ENCODE measurements at places on chromosomes 4 and X.
A peak's percentile ranks its signal among the peaks of the same experiment; 100 is the strongest.

DNA sequence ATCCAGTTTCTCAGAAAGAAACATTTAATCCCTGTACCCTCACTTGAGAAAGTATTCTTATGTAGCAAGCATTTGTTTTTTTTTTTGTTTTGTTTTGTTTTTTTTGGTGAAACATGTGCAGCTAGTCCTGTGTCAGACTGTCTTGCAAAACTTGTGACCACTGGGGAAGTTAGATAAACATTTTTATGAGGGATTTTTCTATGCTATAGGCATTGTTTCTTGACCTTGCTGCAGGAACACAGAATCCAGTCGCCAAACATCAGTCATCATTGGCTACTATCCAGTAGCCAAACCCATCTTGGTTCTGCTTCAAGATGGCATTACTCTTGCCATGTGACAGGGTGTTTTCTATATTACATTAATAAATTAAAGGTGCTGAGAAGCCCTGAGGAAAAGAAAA lies 7.7 kb upstream of the MAPK10 start:
- no peak for DNase-seq

GRCh38 chrX:152638443-152638904 lies 779 bp downstream of the GABRQ start:
- no peak for DNase-seq

- no peak for DNase-seq
These were observed 62.2 kb downstream of the ANXA3 start for GRCh38 chr4:78613522-78614321.

DNA sequence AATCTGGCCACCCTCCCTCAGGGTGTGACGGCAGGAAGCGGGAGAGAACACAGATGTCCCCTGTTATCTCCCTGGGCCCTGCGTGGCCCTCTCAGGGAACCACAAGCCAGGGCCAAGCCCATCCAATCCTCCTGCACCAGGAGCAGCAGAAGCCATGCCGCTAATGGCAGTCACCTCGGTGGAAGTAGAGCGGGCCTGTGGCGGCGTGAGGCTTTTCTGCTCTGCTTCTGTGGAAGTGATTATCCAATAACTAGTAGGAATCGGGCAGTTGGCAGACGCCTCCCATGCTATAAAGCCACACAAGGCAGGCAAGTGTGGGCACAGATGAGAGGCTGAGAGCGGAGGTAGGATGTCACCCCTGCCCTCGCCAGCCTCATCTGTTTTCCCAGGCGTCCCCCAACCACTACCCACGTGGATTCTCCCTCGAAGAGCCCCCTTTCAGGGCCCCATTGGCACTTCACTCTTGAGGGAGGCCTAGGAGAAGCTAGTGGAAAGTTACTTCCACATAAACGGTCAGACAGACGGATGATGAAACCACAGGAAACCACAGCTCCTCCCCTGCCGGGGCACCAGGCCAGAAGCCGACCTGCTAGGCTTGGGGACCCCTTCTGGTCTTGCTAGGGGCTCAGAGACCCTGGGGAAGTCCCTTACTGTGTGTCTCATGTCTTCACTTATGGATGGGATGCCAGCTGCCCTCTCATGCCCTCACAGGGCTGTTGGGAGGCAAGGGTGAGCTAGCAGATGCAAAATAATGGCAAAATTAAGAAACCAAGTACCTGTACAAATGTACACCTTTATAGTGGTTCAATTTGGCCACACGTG lies 18.8 kb upstream of the TMSB4X start:
- peak; percentile 59 for DNase-seq

GRCh38 chr4:165332502-165332901 lies 5.0 kb downstream of the MSMO1 start:
- no peak for DNase-seq

DNA sequence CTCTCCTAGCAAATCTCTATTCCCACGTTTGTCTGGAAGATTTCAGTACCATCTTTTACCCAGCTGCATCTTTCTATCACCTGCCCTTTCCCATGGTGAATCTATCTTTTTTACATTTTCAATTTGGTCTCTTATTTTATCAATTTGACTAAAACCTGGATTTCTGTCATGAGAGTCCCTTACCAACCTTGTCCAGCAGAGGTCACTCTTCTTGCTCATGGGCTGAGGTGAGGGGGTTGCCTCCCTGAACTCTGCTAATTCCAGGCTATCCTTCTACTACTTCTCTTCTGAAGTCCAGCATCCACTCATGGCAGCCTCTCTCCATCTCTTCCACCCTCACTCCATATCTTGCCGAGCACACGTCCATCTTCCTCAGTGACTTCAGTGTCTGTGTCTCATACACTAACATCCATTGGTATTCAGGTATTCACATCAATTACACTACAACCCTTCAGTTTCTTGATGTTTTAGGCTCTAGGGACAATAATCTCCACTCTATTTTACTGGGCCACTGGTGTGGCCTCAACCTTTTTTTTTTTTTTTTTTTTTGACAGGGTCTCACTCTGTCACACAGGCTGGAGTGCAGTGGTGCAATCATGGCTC lies 17.8 kb upstream of the ZNF827 start:
- DNase-seq, result no peak

DNA sequence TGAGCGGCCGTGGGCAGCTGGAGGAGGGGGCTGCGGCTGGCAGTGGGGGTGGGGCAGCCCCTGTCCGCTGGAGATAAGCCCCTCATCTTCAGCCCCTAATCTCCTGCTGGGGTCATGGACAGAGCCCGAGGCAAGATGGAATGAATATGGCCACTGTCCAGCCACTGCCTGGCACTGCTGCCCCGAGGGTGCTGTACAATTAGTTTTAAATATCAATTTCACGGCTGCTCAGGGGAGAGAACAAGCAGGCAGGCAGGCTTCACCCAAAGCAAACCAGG lies 64.1 kb upstream of the NKX1-1 start:
- DNase-seq, result no peak

DNA sequence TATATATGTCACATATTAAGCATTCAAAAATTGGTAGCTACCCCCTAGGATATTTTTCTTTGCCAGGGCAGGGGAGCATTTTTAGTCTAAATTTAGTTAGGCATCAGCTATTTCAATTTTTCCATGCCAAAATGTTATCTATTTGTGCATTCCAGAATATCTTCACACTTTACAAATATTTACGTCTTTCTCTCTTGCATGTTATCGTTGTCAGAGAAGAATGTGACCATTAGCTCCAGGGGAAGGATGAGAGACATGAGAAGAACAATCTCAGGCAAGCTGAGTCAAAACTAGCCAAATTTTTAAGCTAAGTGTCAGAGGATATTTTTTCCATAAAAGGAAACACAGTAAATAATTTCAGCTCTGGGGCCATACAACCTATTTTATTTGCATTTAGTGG lies 885.0 kb upstream of the EPHA5 start:
- no peak for DNase-seq

DNA sequence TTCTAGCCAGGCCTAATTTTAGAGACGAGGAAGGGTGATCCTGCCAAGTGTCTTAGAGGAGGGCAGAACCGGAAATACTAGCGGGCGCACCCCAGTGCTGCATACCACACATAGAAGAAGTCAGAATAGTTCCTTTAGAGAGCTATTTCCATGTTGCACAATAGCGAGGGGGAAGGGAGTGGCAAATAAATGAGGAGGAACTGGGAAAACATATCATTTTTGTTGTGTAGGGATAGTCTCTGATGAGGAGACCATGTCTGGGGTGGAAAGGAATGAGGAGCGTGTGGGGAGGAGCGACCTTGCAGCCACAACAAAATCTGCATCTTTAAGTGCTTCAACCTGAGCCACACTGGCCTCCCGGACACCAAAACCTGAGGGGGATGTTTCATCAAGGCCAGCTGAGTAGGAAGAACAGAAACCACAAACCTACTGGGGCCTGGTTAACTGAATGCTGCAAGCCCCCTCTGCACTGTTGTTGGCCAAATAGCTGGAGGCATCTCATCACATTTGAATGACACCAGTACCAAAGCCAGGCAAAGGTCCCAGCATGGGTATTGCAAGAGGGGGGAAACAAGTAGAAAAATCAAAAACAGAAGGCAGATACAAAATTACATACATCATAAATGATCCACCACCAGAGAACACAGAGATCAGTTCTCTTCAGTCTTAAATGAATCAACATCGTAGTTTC lies 26.7 kb upstream of the C1QTNF7 start:
- peak; percentile 45 for DNase-seq

- DNase-seq, result no peak
These were observed 51.2 kb upstream of the C1QTNF7 start for GRCh38 chr4:15376594-15376993.

DNA sequence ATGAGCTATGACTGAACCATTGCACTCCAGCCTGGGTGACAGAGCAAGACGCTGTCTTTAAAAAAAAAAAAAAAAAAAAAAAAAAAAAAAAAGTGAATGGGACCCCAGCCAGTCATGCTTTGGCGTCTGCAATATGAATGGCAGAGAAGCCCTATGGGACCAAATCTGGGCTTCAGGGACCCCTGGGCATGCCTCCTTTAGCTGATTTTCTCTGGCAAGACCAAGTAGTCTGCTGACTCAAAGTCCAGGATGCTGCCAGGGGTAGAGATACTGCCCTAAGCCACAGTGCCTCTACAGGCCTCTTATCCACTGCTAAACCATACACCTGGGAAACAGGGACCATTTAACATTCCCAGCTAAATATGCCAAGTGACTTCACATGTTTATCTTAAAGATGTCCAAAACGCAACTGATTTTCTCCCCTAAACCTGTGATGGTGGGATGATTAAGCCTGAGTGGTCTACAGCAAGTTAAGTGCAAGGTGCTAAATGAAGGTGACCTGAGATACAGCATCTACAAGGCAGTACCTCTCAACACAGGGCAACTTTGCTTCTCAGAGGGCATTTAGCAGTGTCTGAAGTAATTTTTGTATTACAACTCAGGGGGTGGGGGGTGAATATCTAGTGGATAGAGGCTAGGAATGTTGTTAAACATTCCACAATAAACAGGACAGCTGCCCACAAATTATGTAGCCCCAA lies 5.8 kb downstream of the RPS4X start:
- no peak for DNase-seq

DNA sequence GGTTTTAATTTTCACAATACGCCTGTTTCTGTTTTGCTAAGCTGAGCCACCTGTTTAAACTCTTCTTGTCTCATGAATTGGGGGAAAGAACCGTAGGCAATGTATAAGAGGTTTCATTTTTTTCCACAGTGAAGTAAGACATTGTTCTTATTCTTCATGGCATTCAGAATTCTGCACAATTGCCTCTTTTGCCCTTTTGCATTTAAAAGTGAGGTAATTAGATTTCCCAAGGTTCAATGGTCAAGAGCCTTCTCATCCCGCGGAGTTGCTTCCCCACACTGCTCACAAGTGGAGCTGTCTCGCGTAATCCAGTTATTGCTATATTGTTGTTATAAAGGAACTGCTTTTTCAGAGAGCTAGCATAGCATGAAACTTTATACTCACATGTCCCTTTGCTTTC lies 90.9 kb upstream of the SPRY1 start:
- no peak for DNase-seq

GRCh38 chr4:97394653-97395052 lies 748.6 kb downstream of the STPG2 start:
- DNase-seq, result no peak

GRCh38 chr4:106022454-106022853 lies 127.2 kb downstream of the NPNT start:
- no peak for DNase-seq

- no peak for DNase-seq
These were observed 64.0 kb upstream of the FGF13 start for GRCh38 chrX:138775517-138775916.

- DNase-seq, result no peak
These were observed 118.8 kb downstream of the GATB start for GRCh38 chr4:151641983-151642382.

GRCh38 chr4:108881986-108882385 lies 119.1 kb upstream of the ETNPPL start:
- no peak for DNase-seq

- peak; percentile 4 for DNase-seq
These were observed 66.2 kb downstream of the MAGEA1 start for GRCh38 chrX:153245288-153245731.

DNA sequence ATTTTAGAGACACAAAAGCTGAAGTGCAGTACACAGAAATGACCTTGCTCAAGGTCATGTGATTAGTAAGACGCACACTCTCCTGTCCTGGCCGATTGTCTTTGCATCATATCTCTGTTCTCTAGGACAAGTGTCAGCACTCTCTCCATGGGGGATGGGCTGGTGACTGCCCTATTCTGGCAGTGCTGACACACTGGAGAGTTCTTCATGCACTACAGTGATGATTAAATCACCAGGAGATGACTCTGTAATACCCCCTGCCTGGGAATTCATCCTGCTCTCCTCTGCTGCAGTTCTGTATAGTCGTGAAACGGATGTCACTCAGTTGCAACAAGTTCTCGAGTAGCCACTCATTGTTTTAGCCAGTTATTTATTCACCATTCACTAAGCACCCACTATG lies 5.3 kb upstream of the SHISA3 start:
- DNase-seq, result peak; percentile 61

DNA sequence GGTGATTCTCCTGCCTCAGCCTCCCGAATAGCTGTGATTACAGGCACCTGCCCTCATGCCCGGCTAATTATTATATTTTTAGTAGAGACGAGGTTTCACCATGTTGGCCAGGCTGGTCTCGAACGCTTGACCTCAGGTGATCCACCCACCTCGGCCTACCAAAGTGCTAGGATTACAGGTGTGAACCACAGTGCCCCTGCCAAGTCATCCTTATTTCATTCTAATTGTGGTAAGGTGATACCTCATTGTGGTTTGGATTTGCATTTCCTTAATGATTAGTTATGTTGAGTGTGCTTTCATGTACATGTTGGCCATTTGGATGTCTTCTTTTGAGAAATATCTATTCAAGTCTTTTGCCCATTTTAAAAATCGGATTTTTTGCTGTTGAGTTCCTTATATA lies 93.0 kb downstream of the USP9X start:
- DNase-seq, result no peak

DNA sequence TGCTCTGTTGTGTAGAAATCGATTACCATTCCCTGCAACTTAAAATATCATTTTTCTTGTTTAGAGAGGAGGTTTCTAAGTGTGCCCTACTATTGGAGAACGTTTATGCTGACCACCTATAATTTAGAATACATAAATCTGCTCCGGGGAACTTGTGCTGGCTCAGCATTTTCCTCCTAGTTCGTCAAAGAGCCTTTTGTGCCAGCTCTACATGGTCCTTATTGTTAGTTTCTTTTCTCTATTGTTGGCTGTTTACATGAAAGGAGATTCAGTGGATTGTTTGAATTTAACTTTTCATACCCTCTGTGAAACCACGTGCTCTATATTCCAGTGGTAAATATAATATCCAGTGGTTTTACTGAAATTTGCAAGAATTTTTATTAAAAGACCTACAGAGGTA lies 53.4 kb upstream of the ATP8A1 start:
- DNase-seq, result no peak

GRCh38 chrX:13334491-13334890 lies 14.6 kb upstream of the ATXN3L start:
- no peak for DNase-seq

- no peak for DNase-seq
These were observed 31.1 kb downstream of the F11 start for GRCh38 chr4:186297013-186297645.

DNA sequence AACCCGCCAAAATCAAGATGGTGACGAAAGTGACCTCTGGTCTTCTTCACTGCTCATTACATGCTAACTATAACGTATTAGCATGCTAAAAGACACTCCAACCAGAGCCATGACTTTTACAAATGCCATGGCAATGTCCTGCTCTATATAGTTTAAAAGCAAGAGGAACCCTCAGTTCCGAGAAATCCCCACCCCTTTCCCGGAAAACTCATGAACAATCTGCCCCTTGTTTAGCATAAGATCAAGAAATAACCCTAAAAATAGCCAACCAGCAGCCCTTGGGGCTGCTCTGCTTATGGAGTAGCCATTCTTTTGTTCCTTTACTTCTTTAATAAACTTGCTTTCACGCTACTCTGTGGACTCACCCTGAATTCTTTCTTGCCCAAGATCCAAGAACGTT lies 463.5 kb upstream of the FAM241A start:
- no peak for DNase-seq

All from heart right ventricle (tissue), 16 donors.